ENCODE measurements at places on chromosomes 13 and 19.

- DNase-seq: no peak
These were observed 36.7 kb downstream of the CARD8 start for GRCh38 chr19:48218997-48219396.

GRCh38 chr13:62611343-62611742, 1195.7 kb upstream of the PCDH20 start:
- no peak for DNase-seq

- DNase-seq: no peak
These were observed 543.0 kb downstream of the IRS2 start for GRCh38 chr13:109243311-109243951.

GRCh38 chr13:55500694-55501093, 1640.0 kb upstream of the PRR20A start:
- DNase-seq: no peak

- no peak for DNase-seq
These were observed 2.6 kb downstream of the MBNL2 start for GRCh38 chr13:97224544-97225300.

GRCh38 chr19:633786-634639, 676 bp upstream of the POLRMT start:
- no peak for DNase-seq

DNA sequence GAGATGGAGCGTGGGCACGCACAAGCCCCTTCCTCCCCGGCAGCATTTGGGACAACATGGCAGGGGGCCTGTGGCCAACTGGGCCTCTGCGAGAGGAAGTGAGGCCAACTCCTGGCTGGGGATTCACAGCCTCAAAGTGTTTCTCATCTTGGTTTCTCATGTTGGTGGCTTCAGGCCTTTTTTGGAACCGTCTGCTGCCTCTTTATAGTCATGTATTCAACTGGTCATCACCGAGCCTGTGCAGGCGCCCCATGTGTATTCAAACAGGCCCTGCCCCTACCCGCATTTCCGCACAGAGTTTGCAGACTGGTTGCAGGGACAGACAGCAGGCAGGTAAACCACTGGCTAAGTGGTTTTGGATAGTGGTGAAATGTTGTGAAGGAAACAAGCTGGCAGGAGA, 17.3 kb upstream of the RELB start:
- DNase-seq: no peak

GRCh38 chr19:18322318-18322758, 538 bp downstream of the LSM4 start:
- DNase-seq: no peak

- no peak for DNase-seq
These were observed 4.9 kb downstream of the SKA3 start for GRCh38 chr13:21171420-21171819.

GRCh38 chr19:5006201-5006600, 37.3 kb downstream of the KDM4B start:
- no peak for DNase-seq

DNA sequence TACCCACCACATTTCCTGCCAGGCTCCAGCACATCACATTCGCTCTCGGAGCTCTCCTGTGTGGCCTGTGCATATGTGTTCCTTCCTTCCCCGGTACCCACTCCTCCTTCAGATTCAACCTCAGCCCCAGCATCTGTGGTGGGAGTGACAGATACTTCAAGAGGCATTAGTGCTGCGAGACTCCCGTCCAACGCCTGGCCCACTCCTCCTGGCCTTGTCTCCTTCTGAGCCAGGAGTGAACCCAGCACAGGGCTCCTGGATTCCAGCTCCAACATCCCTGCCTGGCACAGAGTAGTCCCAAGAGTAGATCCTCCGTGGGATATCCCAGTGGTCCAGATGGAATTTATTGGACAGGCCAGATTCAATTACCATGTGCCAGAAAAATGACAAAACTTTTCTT, 55.9 kb downstream of the SACS start:
- DNase-seq: no peak

DNA sequence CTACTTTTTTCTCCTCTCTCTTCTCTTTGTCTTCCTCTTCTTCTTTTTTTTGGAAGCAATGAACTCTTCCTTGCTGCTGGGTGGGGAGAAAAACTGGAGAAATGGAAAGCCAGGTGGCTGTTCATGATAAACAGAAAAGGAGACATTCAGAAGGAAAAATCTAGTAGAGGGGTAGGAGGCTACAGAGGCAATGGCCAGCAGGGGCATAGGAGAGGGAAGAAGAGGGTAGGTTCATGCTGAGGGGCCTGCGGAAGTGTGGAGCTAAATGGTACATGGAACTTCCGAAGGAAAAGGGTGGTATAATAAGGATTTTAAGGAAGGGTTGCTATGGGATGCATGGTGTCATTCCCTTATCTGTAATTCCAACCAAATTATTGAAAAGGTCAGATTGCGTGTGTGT, 17.5 kb upstream of the HS6ST3 start:
- no peak for DNase-seq

GRCh38 chr13:67299072-67299635, 69.0 kb upstream of the PCDH9 start:
- DNase-seq: no peak
